ENCODE measurements at places on chromosomes 11 and 22.
A peak's percentile ranks its signal among the peaks of the same experiment; 100 is the strongest.

- DNase-seq = no peak
These were observed 4.5 kb downstream of the BANF1 start for GRCh38 chr11:66006891-66007176.

DNA sequence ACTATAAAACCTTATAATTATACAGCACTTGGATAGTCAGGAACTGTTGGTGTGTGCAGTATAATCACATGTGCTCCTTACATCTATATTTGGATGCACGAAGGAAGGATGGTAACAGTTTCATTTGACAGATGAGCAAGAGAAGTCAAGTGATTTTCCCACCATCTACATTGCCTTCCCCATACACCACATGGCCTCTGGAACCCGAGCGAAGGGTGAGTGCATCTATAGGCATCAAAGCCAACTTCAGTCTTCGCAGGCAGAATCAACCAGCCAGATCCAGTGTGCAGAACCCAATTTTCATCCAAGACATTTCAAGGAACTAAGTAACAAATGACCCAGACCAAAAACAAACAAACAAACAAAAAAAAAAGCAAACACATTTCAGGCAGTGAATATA lies 85.1 kb upstream of the BLID start:
- DNase-seq = no peak

DNA sequence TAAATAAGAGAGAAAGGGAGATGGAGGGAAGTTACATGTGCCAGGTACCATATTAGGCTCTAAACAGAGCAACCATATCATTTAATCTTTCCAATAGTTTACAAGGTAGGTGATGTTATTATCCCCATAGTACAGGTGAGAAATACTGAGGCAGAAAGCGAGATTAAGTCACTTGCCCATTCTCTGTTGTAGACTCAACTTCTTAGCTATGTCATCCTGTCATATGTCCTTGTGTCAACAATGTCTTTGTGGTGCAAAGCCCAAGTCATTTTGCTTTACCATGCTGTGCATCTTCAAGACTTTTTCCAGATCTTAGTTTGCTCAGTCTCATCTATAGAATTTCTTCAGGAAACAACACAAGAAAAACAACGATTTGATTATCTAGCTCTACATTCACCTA lies 205.0 kb upstream of the E2F8 start:
- no peak for DNase-seq

GRCh38 chr11:63945477-63946163 lies 6.8 kb downstream of the NAA40 start:
- peak; percentile 51 for DNase-seq

- no peak for DNase-seq
These were observed 37.0 kb downstream of the SGSM1 start for GRCh38 chr22:24843048-24843447.
